LHCN-M2 (cell line): ENCODE measurements at places on chromosomes 7 and 10.

DNA sequence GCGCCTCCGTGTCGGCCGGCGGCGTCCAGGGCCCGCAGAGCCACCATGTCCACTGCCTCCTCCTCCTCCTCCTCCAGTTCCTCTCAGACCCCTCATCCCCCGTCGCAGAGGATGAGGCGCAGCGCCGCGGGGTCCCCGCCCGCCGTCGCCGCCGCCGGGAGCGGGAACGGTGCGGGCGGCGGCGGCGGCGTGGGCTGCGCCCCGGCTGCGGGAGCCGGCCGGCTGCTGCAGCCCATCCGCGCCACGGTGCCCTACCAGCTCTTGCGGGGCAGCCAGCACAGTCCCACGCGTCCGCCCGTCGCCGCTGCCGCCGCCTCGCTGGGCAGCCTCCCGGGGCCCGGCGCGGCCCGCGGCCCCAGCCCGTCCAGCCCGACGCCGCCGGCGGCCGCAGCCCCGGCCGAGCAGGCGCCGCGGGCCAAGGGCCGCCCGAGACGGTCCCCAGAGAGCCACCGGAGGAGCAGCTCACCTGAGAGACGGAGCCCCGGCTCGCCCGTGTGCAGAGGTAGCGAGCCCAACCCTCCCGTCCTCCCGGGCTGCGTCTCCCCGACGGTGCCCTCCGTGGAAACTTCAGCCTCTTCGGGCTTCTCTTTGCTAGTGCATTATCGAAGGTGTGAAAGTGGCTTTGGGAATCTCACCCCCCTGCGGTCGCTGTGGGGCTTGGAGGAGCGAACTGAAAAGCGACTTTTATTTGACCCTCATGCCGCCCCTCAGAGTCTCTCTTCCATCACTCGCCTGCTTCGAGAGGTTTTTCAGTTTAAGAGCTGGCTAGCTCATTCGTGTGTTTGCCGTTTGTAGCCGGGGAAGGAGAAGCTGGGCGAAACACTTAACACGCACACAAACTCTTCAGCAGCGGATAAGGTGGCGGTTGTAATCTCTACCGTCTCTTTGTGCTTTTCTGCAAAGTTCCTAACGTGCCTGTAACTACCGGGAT is 975 bp downstream of the GLCCI1 start:
- peak; percentile 56 for DNase-seq

DNA sequence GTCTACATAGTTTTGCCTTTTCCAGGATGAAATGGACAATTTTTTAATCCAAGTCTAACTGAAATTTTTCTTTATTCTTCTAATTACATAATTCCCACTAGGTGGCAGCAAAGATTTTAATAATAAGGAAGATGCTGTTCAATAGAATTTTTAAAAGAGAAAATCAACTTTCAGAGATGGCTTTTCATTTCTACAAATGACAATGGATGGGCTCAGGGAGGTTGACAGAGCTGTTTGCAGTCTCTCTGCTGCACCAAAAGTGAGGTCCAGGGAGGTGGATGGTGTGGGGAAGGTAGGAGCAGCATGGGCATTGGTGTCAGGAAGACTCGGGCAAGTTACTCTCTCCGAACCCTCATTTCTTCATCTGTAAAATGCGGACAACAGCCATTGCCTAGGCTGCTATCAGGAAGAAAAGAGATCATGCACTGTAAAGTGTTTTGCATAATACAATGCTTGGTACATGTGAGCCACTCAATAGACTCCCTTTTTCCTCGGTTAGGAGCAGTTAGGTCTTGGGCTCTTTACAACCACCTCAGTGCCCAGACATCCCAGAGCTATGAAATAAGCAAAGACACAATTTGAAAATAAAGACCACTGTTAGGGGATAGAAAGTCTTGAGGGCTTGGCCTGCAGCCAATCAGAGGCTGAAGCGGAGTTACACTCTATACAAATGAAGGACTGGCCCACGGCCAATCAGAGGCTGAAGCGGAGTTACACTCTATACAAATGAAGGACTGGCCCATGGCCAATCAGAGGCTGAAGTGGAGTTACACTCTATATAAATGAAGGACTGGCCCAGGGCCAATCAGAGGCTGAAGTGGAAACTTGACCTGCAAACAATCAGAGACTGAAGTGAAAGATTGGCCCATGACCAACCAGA is 107.1 kb downstream of the ABLIM1 start:
- DNase-seq, result peak; percentile 30

DNA sequence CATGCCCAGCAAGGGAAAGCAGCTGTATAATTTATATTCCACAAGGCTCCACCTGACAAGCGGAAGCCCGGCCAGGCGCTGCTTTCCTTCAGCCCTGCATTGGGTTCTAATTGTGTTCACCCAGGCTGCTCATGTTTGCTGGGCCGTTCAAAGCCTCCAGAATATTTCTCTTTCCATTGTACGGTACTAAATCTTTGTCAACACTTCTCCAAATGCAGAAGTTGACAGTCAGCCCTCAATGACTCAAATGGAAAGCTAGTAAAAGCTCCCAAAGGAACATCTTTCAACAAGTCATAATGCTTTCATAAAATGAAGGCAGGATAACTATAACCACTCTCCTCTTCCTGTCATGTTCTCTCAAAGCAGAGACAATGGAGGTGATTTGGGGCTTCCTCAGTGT is 17.8 kb upstream of the CPXM2 start:
- no peak for DNase-seq

DNA sequence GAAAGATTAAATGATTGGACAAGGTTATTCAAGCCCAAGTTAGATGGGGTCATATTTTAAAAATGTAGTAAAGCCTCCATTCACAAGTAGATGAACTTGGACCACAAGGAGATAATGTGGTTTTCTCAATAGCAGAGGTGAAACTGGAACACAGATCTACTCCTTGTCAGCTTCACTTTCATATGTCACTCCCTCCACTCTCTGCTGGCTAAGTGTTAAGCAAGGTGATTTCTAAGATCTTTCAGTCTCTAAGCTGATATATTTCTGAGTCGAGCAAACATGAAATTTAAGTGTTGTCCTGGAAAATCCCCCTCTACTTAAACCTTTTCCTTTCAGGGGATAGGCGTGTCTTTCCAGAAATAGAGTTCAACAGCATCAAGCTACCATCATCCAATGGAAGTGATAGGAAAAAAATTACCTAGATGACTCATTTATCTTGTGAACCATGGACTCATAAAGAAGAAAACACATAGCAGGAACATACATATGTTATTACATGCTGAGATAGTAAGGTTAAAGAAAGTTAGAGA is 275.0 kb downstream of the PTEN start:
- no peak for DNase-seq

- peak; percentile 77 for DNase-seq
Observed at GRCh38 chr7:100157334-100158228, 942 bp downstream of the TRAPPC14 start.

GRCh38 chr7:93902777-93903423 is 3.5 kb upstream of the GNGT1 start:
- DNase-seq, result peak; percentile 71

DNA sequence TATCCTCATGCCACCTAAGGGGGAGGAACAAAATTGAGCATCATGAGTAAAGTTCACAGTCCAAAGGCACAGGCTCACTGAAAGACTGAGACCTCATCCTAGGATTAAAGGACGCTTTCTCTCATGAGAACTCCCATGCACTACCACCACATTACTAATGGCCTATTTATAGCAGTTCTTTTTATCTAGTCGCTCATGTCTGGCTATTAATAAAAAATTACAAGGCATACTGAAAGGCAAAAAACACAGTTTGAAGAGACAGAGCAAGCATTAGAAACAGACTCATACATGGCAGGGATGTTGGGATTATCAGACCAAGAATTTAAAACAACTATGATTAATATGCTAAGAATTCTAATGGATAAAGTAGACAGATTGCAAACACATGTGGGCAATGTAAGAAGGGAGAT is 46.0 kb upstream of the CDK13 start:
- no peak for DNase-seq

DNA sequence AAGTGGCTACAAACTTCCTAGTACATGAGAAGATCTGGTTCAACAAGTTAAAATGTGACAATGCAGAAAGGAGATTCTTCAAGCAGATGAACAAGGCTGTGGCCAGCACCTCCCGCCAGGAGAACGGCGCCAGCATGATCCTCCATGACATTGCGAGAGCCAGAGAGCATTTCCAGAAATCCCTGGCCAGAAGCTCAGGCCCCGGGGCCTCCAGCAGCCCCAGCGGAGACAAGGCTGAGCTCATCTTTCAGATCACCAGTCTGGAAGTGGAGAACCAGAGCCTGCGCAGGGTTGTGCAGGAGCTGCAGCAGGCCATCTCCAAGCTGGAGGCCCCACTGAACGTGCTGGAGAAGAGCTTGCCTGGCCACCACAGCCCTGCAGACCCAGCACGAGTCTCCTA is 40.1 kb upstream of the ZNF273 start:
- no peak for DNase-seq

DNA sequence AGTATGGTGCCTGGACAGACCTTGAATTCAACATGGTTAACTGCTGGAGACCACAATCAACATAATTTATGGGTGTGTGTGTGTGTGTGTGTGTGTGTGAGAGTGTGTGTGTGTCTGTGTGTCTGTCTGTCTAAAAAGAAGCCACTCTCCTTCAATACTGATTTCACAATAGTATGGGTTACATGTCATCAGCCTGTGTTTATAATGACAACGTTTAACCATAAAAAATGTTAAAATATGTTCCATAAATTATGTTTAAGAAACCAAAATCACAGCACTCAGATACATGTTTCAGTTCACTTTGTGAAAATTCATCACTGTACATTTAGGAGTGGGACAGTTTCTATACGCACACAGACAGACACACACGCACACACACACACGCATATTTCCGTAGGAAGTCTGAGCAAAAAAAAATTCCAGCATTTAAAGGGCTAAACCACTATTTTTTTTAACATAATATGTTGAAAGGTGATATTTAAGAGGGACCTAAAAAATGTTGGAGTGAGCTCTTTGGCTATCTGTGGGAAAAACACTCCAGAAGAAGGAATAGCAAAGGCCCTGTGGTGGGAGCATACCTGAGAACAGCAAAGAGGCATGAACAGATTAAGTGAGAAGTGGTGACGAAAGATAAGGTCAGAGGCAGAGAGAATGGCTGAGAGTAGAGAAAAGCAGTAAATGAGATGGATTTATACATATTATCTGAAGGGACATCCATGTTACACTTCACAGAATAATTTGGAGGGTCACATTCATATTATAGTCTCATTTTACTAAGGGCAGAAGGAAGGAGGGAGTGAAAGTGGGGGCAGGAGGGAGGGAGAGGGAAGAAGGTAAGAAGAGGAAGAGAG is 10.9 kb downstream of the PDZD8 start:
- DNase-seq, result no peak

- no peak for DNase-seq
Observed at GRCh38 chr7:157377436-157378124, 40.8 kb downstream of the DNAJB6 start.

DNA sequence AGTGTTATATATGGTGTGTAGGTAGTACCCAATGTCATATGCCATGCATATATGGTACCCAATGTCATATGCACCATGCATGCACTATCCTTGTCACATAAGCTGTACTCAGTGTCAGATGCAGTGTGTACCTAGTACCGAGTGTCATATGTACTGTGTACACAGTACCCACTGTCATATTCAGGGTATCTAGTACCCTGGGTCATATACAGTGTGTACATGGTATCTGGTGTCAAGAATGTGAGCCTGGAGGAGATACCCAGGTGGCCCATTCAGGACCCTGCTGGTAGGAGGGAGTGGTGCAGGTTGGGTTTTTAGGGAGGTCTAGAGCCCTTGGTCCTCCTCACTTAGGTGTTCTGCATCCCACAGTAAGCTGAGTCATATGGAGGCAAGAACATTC is 1.8 kb downstream of the ZMYND11 start:
- peak; percentile 37 for DNase-seq

- DNase-seq, result no peak
Observed at GRCh38 chr7:154568346-154568745, 434.6 kb downstream of the PAXIP1 start.

DNA sequence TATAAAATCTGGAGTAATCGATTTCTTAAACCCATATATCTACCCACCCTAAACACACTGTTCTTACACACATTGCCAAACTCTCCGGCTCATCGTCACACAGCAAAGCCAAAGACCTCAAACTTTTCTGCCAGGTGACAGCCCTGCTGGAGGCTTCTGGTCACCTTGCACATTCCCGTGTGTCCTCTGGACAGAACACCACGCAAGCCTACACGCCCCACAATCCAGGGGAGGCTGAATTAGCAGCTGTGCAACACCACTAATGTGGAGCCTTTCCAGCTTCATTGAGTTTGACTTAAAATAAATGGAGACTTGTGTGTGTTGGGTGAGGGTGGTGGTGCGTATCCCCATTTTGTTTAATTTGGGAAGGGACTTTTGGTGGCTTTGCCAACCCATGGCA is 38.4 kb downstream of the KLF6 start:
- DNase-seq, result no peak

DNA sequence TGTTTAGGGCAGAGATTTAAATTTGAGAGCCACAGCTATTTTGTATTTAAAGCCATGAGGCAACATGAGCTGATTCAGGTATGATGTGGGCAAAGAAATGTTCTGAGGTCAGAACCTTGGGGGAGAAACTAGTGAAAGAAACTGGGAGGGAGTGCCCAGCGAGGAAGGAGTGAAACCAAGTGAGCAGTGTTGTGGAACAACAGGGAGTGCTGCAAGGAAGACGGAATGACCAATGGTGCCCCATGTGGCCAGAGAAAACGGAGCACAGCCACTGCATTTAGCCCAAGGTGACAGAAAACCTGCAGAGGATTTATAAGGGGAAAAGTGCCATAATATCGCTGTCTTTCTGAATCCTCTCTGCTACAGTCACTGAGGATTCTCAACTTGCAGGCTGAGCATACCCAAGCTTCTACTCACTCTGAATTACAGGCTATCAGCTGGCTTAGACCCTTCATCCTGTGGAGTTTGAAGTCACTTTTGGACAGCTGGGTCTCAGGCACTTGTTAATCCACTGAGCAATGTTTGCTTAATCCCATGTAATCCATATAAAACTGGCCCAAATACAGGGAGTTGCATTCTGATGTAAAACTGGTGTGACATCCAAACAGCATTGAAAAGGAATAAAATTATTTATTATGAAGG is 777.3 kb downstream of the CCSER2 start:
- DNase-seq, result no peak

DNA sequence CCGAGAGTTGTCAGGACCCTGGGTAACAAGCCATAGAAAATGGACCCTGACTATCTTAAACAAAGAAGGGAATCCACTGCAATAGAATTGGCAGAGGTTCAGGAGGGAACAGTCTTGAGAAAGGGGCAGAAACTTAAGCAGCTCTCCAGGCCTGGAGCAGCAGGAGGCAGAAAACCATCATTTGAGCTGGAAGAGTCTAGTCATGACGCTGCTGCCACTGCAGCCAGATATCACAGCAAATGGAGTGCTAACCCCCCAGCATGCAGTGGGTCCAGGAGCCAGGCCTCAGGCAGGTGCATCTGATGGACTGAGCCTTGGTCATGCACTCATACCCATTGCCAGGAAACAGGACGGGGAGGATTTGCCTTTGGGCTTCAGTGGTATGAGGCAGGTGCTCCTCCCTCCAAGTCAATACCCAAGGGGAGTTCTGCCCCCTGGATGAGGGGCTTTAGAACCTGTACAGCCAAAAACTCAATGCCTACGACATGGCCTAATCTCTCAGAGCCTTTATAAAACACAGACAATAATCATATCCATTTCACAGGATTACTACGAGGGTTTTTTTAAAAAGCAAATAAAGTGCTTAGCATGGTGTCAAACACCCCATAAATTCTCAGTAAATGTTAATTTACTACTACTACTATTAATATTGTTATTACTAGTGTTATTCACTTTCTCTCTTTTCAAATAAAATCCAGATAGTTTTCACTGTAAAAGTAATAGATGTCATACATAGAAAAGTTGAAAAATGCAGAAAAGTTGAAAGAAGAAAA is 30.7 kb downstream of the DUSP5 start:
- DNase-seq, result no peak
